Fibroblast of skin of right biceps (primary cell): ENCODE measurements at places on chromosomes 2 and 18.
A peak's percentile ranks its signal among the peaks of the same experiment; 100 is the strongest.

DNA sequence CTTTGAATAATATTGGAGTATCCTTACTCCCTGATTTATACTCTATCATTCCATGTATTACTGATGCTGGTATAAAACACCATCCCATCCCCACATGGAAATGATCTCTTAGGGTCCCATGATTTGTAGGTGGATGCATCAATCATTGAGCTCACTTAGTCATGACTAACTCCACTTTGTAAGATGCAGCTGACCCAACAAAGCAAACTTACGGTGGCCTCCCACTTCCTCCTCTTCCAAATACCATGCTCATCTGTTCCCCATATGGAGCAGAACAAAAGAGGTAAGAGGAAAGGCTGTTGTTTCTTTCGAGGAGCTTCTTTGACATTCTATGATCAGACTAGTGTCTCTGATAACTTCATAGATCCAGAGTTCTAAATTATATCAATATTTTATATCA, 640.2 kb upstream of the SLC39A10 start:
- DNase-seq: peak; percentile 24

DNA sequence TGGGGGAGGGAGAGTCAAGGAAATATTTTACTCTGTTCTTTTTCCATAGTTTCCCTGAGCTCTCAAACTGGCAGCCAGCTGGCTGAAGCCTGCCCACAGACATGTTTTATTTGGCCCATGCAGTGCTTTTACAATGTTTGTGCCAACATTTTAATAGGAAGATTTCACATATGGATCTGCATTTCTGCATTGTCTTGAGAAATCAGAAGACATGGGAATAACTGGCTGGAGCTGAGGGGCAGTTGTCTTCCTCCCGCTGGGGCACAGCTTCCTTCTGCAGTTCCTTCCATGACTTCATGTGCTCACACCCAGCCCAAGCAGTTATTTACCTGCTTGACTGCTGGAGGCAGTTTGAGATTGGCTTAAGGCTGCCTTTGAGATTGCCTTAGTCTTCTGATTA, 74.4 kb downstream of the PLCL1 start:
- no peak for DNase-seq

DNA sequence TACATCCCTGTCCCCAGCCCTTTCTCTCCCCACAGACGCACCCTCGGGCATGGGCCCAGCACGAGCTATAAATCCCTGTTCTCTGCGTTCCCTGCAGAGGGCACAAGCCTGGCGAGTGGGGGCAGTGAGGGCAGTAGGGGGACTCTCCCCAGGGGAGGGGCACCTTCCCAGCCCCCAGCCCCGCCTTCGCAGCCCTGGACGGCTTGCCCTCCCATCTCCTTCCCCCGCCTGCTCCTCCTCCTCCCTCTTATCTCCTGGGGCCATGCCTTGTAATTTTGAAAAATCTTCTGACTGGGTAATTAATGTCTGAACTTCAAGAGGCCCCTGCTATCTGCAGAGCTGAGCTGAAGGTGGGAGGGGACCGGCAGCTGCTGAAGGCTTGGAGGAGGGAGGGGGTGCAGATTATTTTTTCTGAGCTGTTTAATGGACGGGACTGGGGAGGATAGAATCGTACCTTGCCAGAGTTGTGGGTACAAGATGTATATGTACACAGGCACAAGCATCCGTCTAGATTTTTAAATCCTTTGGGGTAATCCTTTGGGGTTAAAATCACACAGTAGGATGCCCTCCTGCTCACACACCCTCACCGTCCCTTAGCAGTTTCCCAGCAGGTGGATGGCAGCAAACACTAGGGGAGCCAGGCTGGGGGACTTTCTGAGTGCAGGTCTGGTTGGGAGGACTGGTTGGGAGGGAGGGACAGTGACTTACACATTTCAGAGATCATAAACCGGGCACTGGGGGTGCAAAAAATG, 121.9 kb downstream of the SMAD7 start:
- no peak for DNase-seq

- DNase-seq: peak; percentile 38
These were observed 35.4 kb upstream of the REEP1 start for GRCh38 chr2:86372641-86373502.

DNA sequence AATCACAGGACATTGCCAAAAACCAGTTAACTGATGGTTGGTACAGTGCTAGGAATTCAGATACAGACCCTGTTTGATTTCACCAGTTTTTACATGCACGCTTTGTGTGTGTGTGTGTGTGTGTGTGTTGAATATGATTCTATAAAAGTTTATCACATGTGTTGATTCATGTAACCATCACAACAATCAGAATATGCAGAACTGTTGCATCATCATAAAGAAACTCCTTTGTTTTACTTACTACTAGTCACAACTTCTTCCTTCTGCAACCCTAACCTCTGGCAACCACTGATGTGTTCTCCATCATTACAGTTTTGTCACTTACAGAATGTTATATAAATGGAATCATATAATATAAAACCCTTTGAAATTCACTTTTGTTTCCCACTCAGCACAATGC, 144.8 kb upstream of the CYP26B1 start:
- no peak for DNase-seq

GRCh38 chr2:66534461-66534860, 99.5 kb downstream of the MEIS1 start:
- DNase-seq: no peak

GRCh38 chr2:88601286-88601685, 26.0 kb downstream of the EIF2AK3 start:
- DNase-seq: no peak

GRCh38 chr2:95300450-95300849, 3.3 kb downstream of the KCNIP3 start:
- no peak for DNase-seq

DNA sequence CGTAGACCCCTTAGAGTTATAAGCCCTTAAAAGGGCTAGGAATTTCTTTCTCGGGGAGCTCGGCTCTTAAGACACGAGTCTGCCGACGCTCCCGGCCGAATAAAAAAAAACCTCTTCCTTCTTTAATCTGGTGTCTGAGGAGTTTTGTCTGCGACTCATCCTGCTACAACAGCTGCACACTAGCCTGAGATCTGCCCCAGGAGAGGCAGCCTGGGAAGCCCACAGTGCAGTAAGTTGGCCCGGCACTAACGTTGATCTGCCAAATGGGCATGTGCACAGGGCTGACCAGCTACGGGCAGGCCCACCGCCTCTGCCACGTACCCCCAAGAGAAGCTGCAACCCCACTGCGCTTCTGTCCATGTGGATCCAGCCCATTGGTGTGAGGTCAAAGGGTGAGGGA, 8.4 kb upstream of the LIMS2 start:
- peak; percentile 28 for DNase-seq

GRCh38 chr2:231260442-231261208, 62.2 kb downstream of the ARMC9 start:
- no peak for DNase-seq

DNA sequence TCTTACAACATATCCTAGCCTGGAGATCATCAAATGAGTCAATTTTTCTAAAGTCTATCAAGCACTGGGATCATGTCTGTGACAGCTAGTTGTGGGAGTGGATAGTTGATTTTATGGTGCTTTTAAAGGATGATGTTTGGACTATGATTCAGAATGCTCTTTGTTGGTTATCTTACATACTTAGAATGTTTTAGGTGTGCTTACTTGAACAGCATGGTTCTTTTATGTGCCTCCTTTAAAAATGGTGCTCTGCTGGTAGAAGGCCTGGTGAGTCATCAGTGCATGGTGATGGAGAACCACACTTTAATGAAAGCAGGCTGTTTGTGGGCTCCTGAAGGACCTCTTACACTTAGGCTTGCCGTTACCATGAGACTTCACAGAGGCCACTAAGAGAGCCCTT, 682.7 kb upstream of the FANCL start:
- peak; percentile 99 for DNase-seq

DNA sequence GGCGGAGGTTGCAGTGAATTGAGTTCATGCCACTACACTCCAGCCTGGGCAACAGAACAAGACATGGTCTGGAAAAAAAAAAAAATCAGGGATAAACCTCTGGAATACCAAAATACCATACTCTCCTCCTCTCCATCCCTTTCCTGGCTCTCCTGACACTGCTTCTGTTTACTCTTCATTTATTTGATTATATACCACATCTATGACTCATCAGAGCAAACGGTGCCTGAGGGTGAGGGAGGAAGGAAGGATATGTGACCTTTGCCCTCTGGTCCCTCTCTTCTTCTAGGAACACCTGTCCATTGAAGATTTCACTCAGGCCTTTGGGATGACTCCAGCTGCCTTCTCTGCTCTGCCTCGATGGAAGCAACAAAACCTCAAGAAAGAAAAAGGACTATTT, 30.0 kb downstream of the VIL1 start:
- peak; percentile 11 for DNase-seq

GRCh38 chr2:46977899-46978298, 62.3 kb upstream of the MCFD2 start:
- DNase-seq: no peak

- DNase-seq: no peak
These were observed 46.7 kb downstream of the LDLRAD4 start for GRCh38 chr18:13265008-13265910.

DNA sequence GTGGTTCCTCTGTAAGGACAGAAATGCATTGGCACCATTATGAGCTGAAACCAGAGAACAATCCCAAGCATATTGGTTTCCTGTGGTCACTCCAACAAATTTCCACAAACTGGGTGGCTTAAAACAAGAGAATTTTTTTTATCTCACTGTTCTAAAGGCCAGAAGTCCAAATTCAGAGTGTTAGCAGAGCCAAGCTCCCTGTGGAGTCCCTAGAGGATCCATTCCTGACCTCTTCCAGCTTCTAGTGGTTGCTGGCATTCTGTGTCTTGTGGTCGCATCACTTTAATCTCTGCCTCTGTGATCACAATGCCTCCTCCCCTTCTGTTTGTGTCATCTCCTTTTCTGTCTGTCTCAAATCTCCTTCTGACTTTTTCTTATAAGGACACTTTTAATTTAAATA, 380.3 kb downstream of the NYAP2 start:
- peak; percentile 29 for DNase-seq

DNA sequence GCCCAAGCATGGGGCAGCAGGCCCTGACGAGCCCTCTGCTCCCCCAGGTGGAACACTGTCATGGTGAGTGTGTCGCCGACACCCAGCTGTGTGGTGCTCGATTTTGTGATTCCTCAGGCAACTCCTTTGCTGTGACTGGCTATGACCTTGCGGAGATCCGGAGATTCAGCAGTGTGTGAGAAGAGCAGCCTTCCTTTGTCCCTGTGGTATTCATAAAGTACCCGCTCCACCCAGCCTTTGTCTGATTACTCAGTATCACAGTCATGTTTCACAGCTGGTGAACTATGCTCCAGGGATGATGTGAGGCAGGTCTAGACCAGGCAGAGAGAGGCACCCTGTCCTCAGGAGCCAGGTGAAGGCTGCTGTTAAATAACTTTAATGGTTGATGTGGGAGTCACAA, 4.0 kb downstream of the WDR54 start:
- no peak for DNase-seq

GRCh38 chr18:7601246-7601615, 34.1 kb downstream of the PTPRM start:
- peak; percentile 85 for DNase-seq
